Naive B cell (primary cell): ENCODE measurements at places on chromosomes 7 and 10.

- no peaks in the 10 kb centered on the region for H3K36me3 ChIP-seq
- H3K4me1 ChIP-seq, result peaks cover 13% of the 10 kb centered on the region
- DNase-seq, result peak; percentile 39
- H3K4me3 ChIP-seq, result no peak overlapping the region
Measured at GRCh38 chr7:140646931-140647647, 6.5 kb upstream of the DENND2A start.

DNA sequence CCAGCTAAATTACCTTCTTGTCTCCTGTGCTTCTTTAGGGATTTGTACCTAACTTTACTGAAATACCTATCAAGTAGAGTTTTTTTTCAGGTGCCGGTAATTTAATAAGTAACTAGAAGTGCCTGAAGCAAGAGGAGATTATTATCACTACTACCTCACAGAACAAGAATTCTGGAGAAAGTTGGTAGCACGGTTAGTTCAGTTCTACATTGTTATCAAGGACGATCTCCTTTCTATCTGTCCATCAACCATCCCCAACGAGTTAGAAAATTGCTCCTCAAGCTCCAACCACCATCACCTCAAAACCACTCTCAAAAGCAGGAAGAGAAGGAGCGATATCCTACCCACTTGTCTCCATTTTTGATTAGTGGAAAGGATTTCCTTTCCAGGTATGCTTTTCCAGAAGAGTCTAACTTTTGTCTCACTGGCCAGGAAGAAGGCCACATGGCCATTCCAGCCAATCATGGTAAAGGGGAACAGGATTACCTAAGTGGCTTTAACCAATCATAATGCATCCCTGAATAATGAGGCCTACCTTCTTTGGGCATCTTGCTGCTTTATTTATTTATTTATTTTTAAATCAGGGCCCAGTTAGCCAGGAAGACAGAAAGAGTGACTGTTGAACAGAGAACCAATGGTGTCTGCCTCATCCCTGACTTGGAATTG lies 265.2 kb downstream of the SNX13 start:
- no peaks in the 10 kb centered on the region for H3K4me1 ChIP-seq
- no peaks in the 10 kb centered on the region for H3K36me3 ChIP-seq
- no peak overlapping the region for H3K27ac ChIP-seq
- H3K4me3 ChIP-seq, result no peak overlapping the region

DNA sequence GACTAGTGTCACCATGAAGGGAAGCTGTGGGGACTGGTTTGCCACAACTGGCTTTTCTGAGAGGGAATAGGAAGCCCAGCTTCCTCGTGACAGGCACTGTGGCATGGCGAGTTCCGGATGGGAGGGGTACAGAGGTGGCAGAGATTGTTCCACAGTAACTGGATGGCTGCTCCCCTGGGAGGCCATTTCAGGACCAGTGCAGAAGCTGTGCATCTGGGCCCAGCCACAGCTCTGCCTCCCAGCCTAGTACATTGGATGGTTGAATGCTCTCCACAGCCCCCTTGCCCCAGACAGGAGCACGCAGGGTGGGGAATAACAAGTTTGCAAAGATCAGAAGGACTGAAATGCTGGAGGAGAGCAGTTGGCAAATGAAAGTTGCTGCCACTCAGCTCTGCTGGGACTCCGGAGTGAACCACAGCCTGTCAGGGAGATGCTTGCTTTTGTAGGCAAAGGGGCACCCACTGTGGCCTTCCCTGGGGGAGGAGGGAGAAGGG lies 51.8 kb downstream of the GSDME start:
- DNase-seq, result no peak
- H3K27me3 ChIP-seq, result no peaks in the 10 kb centered on the region
- peaks cover 10% of the 10 kb centered on the region for H3K36me3 ChIP-seq
- peak overlapping the region; percentile 29 for H3K27ac ChIP-seq

- H3K4me1 ChIP-seq, result no peaks in the 10 kb centered on the region
- peaks cover 50% of the 10 kb centered on the region for H3K27me3 ChIP-seq
- no peak overlapping the region for H3K4me3 ChIP-seq
Measured at GRCh38 chr7:95736635-95737034, 35.7 kb upstream of the DYNC1I1 start.

- peaks cover 75% of the 10 kb centered on the region for H3K4me1 ChIP-seq
- peak overlapping the region; percentile 57 for H3K27ac ChIP-seq
- H3K36me3 ChIP-seq, result no peaks in the 10 kb centered on the region
- no peak overlapping the region for H3K4me3 ChIP-seq
- no peaks in the 10 kb centered on the region for H3K27me3 ChIP-seq
Measured at GRCh38 chr10:71739358-71739900, 19.9 kb upstream of the C10orf105 start.

GRCh38 chr7:112726076-112726475 lies 64.1 kb downstream of the TMEM168 start:
- peaks cover 10% of the 10 kb centered on the region for H3K36me3 ChIP-seq
- no peaks in the 10 kb centered on the region for H3K4me1 ChIP-seq
- no peak for DNase-seq
- no peak overlapping the region for H3K4me3 ChIP-seq
- peak overlapping the region; percentile 14 for H3K27ac ChIP-seq

GRCh38 chr7:150963707-150964559 lies 14.2 kb downstream of the KCNH2 start:
- H3K27ac ChIP-seq, result no peak overlapping the region
- H3K36me3 ChIP-seq, result no peaks in the 10 kb centered on the region
- no peak overlapping the region for H3K4me3 ChIP-seq
- H3K4me1 ChIP-seq, result peaks cover 4% of the 10 kb centered on the region
- DNase-seq, result no peak

GRCh38 chr10:17237149-17237527 lies 9.1 kb downstream of the VIM start:
- H3K27me3 ChIP-seq, result no peaks in the 10 kb centered on the region
- no peak overlapping the region for H3K27ac ChIP-seq
- H3K4me1 ChIP-seq, result no peaks in the 10 kb centered on the region
- H3K4me3 ChIP-seq, result no peak overlapping the region
- peaks cover 18% of the 10 kb centered on the region for H3K36me3 ChIP-seq
- DNase-seq, result no peak

- no peak for DNase-seq
- H3K27ac ChIP-seq, result peak overlapping the region; percentile 32
- H3K36me3 ChIP-seq, result no peaks in the 10 kb centered on the region
- peaks cover 57% of the 10 kb centered on the region for H3K4me1 ChIP-seq
- no peaks in the 10 kb centered on the region for H3K27me3 ChIP-seq
Measured at GRCh38 chr10:132400041-132400546, 3.1 kb downstream of the PWWP2B start.

DNA sequence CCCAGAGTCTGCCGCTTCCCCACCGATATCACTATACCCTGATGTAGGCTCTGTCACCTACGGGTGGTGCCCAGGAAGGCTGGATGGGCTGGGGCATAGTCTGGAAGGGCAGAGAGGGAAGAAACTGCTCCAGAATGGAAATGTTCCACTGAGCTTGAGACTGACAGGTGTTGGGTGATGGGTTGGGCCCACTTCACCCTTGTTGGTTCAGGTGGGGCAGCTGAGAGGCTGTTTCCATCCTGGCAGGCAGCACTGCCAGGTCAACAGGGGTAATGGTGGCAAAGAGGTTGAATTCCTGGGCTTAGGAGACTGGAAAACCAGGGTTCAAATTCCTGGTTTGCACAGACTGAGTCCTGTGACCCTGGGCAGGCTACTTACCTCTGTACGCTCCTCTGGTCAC lies 28.5 kb upstream of the FRAT2 start:
- no peak for DNase-seq
- peaks cover 6% of the 10 kb centered on the region for H3K36me3 ChIP-seq
- H3K27ac ChIP-seq, result peak overlapping the region; percentile 51
- no peaks in the 10 kb centered on the region for H3K27me3 ChIP-seq
- peak overlapping the region; percentile 71 for H3K4me3 ChIP-seq

GRCh38 chr10:68208424-68209042 lies 23.4 kb downstream of the ATOH7 start:
- H3K27me3 ChIP-seq, result peaks cover 16% of the 10 kb centered on the region
- no peaks in the 10 kb centered on the region for H3K36me3 ChIP-seq
- DNase-seq, result no peak
- no peak overlapping the region for H3K4me3 ChIP-seq
- H3K4me1 ChIP-seq, result no peaks in the 10 kb centered on the region

- no peaks in the 10 kb centered on the region for H3K27me3 ChIP-seq
- no peak for DNase-seq
- H3K4me3 ChIP-seq, result no peak overlapping the region
- H3K36me3 ChIP-seq, result no peaks in the 10 kb centered on the region
Measured at GRCh38 chr10:85175635-85176034, 847.2 kb downstream of the CCSER2 start.

- DNase-seq, result no peak
- no peak overlapping the region for H3K27ac ChIP-seq
- H3K4me1 ChIP-seq, result no peaks in the 10 kb centered on the region
Measured at GRCh38 chr10:33376476-33376875, 42.0 kb upstream of the NRP1 start.

- no peak overlapping the region for H3K4me3 ChIP-seq
- no peak overlapping the region for H3K27ac ChIP-seq
- H3K36me3 ChIP-seq, result no peaks in the 10 kb centered on the region
- peaks cover 13% of the 10 kb centered on the region for H3K27me3 ChIP-seq
- no peak for DNase-seq
Measured at GRCh38 chr10:132135053-132135872, 51.5 kb upstream of the DPYSL4 start.

GRCh38 chr10:29329420-29329819 lies 40.5 kb downstream of the LYZL1 start:
- no peak for DNase-seq
- H3K36me3 ChIP-seq, result no peaks in the 10 kb centered on the region
- H3K4me1 ChIP-seq, result no peaks in the 10 kb centered on the region
- H3K27ac ChIP-seq, result no peak overlapping the region

GRCh38 chr10:63458177-63458576 lies 7.6 kb downstream of the JMJD1C start:
- peaks cover 4% of the 10 kb centered on the region for H3K4me1 ChIP-seq
- DNase-seq, result no peak
- no peak overlapping the region for H3K4me3 ChIP-seq
- H3K27me3 ChIP-seq, result no peaks in the 10 kb centered on the region

DNA sequence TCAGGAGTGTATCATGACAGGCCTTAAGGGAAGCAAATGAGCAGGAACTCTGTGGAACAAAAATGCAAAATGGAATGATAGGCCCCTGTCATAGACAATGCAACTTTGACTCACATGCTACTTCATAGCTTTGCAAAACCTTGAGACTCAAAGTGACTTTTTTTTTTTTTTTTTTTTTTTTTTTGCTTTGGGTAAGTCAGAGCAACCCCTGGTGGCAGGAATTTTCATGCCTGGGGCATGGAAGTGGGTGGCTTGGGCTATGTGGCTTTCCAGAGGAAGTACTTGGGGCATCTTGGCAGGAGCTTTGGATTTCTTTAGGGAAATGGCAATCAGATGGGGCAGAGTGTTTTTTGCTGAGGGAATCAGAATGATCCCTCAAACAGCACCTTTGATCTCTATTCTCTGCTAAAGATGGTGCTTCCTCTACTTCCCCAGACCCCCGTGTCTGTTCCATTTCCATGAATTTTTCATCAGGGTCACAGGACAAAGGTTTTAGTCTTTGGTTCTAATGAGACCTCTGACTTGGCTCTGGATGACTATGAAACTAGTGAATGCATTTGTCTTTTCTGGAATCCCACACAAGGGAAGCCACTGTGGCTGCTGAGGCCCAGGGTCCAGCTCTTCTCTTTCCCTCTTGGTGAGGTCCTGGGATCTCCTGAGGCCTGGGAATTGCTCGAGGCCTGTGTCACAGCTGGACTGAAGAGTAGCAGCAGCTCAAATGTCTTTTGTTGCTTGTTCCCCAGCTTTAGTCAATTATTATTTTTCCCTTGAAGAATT lies 62.8 kb downstream of the TACC2 start:
- H3K27ac ChIP-seq, result no peak overlapping the region
- peaks cover 14% of the 10 kb centered on the region for H3K27me3 ChIP-seq
- H3K4me3 ChIP-seq, result no peak overlapping the region
- H3K4me1 ChIP-seq, result no peaks in the 10 kb centered on the region
- DNase-seq, result no peak
- H3K36me3 ChIP-seq, result no peaks in the 10 kb centered on the region

GRCh38 chr10:132714986-132715775 lies 70.8 kb downstream of the NKX6-2 start:
- no peak overlapping the region for H3K4me3 ChIP-seq
- no peak overlapping the region for H3K27ac ChIP-seq
- H3K36me3 ChIP-seq, result peaks cover 27% of the 10 kb centered on the region
- H3K27me3 ChIP-seq, result no peaks in the 10 kb centered on the region

DNA sequence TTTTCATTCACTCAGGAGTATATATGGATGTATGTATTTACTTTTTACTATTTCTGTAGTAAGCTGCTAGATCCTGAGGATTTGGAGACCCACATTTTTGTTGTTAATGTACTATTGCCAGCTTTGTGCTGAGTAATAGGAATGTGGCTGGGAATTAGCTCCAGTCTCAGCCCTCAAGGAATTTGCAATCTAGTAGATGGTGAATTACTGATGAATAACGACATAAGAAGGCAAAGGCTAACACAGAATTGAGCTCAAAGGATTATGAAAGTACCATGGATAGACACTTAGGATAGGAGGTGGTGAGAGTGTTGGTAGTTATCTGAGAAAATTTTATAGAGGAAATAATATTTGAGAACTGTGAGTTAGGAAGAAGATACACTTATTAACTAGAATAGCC lies 19.9 kb downstream of the CASD1 start:
- H3K4me1 ChIP-seq, result no peaks in the 10 kb centered on the region
- no peaks in the 10 kb centered on the region for H3K36me3 ChIP-seq
- no peak overlapping the region for H3K4me3 ChIP-seq
- H3K27ac ChIP-seq, result no peak overlapping the region
- no peaks in the 10 kb centered on the region for H3K27me3 ChIP-seq

DNA sequence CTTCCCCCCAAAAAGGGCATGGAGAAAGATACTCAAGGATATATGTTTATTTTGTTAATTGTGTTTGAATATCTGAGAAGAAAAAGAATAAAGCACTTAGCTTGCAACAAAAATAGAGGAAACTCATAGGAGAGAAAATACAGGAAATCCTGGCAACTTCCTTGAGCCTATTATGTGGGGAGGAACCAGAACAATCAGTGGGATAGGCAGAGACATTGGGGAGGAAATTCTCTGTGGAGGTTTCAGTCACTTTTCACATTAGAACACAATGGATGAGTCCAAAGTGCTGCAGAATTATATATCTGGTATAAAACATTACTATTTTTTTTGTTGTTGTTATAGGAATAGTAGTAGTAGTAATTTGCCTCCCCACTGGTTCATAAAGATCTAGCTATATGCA lies 240.1 kb downstream of the THSD7A start:
- DNase-seq, result no peak
- H3K4me3 ChIP-seq, result no peak overlapping the region
- H3K27me3 ChIP-seq, result no peaks in the 10 kb centered on the region
- H3K36me3 ChIP-seq, result no peaks in the 10 kb centered on the region
- no peak overlapping the region for H3K27ac ChIP-seq

- no peaks in the 10 kb centered on the region for H3K36me3 ChIP-seq
- no peak for DNase-seq
Measured at GRCh38 chr7:1066242-1066588, 21.7 kb upstream of the GPER1 start.

DNA sequence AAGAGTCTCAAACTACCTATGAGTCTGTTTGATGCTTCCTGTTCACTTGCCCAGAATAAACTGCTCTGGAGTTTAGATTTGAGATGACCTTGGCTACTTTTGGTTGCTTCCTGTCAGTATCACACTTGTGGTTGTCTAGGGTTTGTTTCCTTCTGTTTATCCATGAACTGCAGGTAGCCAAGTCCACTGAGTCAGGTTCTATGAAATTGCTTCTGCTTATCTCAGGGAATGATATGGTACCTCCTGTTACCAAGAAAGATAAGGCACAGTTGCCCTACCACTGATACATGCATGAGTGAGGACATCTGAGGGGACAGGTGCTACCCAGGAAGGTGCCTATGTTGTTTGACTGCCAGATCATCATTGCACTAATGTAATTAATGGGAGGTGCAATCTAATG lies 15.8 kb upstream of the EEPD1 start:
- H3K4me1 ChIP-seq, result no peaks in the 10 kb centered on the region
- no peak for DNase-seq
- H3K4me3 ChIP-seq, result no peak overlapping the region
- no peaks in the 10 kb centered on the region for H3K36me3 ChIP-seq
- no peak overlapping the region for H3K27ac ChIP-seq
